AG04449 (cell line): ENCODE measurements at places on chromosomes 11 and 22.

DNA sequence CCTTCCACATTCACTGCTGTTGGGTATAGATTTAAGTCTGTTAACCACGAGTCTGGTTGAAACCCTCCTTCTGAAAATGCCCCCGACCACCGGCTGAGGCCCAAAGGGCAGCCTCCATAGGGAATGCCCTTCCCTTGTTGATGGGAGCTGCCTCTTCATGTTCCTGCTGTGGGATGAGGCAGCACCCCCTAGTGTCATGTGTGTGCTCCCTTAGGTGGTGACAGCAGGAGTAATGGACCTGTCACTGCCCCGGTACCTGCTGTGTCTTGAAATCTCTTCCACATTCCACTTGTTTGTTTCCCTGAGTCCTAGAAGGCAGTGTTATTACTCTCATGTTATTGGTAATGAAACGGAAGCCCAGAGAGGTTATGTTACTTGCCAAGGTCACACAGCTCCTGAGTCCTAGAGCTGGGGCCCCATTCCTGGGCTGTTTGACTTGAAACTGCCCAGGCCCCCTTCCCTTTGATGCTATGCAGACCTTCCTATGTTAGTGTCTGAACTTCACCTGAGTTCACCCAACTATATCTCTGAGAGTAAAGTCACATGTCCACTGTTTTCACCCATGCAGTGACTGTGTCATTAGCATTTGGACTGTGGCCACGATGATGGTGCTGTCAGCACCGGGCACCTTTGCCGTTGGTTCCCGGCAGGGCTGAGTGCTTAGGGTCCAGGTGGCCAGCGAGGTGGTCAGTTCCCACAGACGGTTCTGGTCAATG is 234.3 kb downstream of the TBC1D22A start:
- DNase-seq, result no peak

GRCh38 chr11:94120946-94121345 is 7.7 kb upstream of the PANX1 start:
- no peak for DNase-seq

DNA sequence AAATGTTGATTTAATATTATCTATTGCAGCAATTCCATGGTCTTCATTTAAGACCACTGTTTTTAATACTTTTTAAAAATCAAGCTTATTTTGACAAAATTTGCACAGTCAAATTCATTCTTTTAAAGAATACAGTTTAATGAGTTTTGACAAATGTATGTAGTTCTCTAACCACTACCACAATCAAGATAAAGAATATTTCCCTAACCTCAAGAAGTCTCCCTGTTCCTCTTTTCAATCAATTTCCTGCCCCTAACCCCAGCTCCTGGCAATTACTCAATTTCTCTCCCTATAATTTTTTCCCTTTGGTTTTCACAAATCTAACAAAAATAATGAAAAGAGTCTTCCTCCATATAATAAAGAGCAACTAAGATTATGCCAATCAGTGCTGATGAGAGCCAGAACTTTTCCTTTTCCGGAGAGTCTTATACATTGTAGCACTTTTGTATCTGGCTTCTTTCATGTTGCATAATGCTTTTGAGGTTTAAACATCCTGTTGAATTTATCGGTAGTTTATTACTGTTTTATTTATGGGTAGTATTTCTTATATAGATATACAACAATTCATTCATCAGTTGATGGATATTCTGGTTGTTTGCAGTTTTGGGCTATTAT is 231.7 kb downstream of the AASDHPPT start:
- no peak for DNase-seq

DNA sequence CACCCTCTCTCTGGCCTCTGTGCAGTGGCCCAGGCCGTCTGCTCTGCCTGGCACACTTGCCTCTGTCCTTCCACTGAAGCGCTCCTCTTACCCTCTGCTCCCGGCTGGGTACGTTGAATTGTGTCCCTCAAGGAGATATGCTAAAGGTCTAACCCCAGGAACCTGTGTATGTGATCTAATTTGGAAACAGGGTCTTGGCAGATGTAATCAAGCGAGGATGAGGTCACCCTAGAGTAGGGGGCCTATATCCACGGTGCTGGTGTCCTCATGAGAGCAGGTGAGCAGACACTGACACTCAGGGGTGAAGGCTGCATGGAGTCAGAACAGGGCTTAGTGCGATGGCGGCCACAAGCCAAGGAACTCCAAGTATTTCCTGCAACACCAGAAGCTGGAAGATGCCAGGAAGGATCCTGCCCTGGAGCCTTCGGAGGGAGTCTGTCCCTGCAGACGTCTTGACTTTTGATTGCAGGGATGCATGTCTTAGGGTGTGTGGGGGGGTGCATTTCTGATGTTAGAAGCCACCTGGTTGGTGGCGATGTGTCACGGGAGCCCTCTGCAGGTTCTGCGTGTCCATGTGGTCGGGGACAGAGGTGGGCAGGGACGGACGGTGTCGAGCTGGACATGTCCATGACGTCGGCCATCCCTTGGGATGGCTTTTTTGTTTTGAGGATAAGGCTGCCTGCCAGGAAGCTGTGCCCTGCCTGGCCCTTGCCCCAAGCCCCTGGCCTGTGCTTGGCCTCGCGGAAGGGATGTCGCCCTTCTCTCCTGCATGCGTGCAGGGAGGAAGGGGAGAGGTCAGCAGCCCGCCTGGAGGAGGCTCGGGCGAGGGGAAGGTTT is 68.6 kb downstream of the LRP5 start:
- DNase-seq, result no peak

GRCh38 chr11:94455861-94456260 is 37.8 kb downstream of the MRE11 start:
- DNase-seq, result no peak

DNA sequence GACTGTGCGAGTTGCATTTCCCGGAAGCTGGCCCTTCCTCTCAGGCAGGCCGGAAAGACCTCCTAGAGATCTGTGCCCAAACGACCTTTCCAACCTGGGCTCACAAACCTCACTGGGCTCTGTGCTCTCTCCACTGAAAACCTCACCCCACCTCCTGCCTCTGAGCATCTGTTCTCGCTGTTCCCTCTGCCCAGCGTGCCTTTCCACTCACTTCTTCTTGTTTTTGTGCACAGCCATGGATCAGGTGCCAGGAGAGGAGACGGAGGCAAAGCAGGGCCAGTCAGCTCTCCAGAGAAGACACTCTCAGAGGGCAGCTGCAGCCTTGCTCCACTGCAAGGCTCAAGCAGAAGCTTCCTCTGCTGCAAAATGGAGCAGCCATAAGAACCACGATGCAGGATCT is 10.9 kb upstream of the CPT1A start:
- DNase-seq, result no peak

GRCh38 chr11:64447831-64448598 is 89.1 kb downstream of the RPS6KA4 start:
- no peak for DNase-seq

DNA sequence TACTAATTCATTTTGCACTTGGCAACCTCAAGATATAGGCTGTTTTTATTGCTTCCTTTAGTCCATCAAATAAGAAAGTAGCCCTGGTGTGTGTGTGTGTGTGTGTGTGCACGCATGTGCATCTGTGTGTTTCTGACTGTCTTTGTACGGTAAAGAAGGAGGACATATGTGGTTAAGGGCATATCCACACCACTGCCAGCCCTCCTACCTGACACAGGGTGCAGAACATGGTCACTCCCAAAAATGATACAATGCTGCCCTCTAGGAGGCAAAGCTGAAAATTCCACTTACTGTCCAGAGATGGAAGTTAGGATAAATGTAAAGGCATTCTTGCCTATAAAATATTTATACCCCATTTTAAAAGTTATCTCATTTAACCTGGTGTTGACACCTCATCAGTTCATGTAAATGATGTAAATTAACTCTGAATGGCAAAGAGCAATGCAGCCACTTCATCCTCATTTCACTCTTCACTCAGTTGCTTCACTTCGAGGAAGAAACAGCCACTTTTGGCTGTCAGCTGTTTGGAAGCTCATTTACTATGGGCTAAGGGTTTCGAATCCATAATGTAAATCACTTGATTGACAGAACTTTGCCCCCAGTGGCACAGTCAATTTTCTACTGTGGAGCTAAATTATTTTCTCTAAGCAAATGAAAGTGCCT is 83.1 kb upstream of the MTNR1B start:
- DNase-seq, result peak; percentile 16

DNA sequence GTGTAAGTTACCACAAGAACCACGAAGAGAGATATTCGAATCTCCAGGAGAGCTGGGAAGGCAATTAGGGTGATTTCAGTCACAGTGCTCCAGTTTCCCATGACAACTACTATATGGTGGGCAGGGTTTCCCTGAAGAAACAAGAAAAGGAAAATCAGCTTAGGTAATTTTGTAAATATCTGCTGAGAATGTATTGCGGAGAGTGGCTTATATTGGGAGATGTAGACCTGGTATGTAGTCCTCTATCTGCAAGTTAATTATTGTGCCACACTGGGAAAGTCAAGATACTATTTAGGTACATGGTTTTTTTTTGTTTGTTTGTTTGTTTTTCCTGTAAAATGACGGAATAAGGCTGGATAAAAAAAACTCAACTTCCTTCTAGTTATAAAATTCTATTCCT is at the start of gene OR6M1:
Gene OR6M1 (minus strand): TSS at position 101 of the 400 bp plus-strand sequence. CDS start 0 bp downstream, at position 101.
- DNase-seq, result no peak

DNA sequence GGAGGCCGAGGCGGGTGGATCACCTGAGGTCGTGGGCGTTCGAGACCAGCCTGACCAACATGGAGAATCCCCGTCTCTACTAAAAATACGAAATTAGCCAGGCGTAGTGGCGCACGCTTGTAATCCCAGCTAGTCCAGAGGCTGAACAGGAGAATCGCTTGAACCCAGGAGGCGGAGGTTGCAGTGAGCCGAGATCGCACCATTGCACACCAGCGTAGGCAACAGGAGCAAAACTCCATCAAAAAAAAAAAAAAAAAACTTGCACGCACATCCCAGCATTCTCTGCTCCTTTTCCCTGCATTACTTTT is 934 bp upstream of the ATL3 start:
- no peak for DNase-seq

- DNase-seq, result no peak
Observed at GRCh38 chr11:22031791-22032190, 161.1 kb upstream of the ANO5 start.

GRCh38 chr22:41286639-41287091 is 678 bp upstream of the RANGAP1 start:
- no peak for DNase-seq

GRCh38 chr11:107118025-107118720 is 99.9 kb upstream of the GUCY1A2 start:
- DNase-seq, result no peak

DNA sequence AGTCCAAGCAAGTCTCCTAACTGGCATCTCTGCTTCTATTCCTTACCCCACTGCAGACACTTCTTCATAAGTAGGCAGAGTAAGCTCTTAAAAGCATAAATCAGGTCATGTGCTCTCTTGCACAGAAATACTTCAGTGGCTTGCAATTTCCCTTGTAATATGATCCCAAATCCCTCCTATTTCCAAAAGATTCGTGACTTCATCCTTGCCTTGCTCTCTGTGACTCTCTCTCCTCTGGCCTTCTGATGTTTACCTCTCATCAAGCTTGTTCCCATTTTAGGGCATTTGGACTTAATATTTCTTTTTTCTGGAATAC is 37.4 kb upstream of the NCR3LG1 start:
- peak; percentile 57 for DNase-seq
